ENCODE measurements at places on chromosomes 11 and 22. TPM values are rescaled to one million over a fixed set of nuclear protein-coding genes. Genes with fewer than 3 reads are reported as not detected.
A peak's percentile ranks its signal among the peaks of the same experiment; 100 is the strongest.

Gene RAC2
- total RNA-seq: 2.1 TPM

Gene MYBPC3
- not detected for total RNA-seq

- H3K4me1 ChIP-seq: peaks cover 7% of the 10 kb centered on the region
- DNase-seq: no peak
- peak overlapping the region; percentile 18 for H3K27ac ChIP-seq
- H3K36me3 ChIP-seq: no peaks in the 10 kb centered on the region
- no peaks in the 10 kb centered on the region for H3K27me3 ChIP-seq
These were observed 91.6 kb downstream of the STIM1 start for GRCh38 chr11:3947061-3947460.

DNA sequence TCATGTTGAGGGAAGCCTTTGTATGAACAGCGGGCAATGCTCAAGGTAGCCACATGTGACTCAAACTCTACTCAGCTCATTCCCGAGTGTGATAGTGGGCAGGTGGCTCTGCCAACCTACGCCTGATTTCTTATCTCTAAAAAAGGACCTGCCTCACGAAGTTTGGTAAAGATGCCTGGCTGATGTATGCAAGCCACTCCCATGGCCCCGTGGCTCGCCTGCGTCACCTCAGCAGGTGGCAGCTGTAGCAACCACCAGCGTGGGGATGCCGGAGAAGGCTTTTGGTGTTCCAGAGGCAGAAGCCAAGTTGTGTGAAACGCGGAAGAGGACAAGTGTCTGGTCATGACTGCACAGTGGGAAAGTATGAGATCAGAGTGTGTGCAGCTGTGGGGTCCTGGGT is 5.4 kb downstream of the FADS2 start:
- no peak overlapping the region for H3K4me3 ChIP-seq
- peak overlapping the region; percentile 88 for H3K27ac ChIP-seq
- no peak for DNase-seq
- H3K36me3 ChIP-seq: peaks cover 39% of the 10 kb centered on the region
- no peaks in the 10 kb centered on the region for H3K27me3 ChIP-seq
- H3K4me1 ChIP-seq: peaks cover 68% of the 10 kb centered on the region

GRCh38 chr11:26522912-26523610 is 49.0 kb downstream of the MUC15 start:
- H3K27ac ChIP-seq: no peak overlapping the region
- no peaks in the 10 kb centered on the region for H3K4me1 ChIP-seq
- no peak for DNase-seq
- H3K36me3 ChIP-seq: no peaks in the 10 kb centered on the region
- H3K27me3 ChIP-seq: no peaks in the 10 kb centered on the region

DNA sequence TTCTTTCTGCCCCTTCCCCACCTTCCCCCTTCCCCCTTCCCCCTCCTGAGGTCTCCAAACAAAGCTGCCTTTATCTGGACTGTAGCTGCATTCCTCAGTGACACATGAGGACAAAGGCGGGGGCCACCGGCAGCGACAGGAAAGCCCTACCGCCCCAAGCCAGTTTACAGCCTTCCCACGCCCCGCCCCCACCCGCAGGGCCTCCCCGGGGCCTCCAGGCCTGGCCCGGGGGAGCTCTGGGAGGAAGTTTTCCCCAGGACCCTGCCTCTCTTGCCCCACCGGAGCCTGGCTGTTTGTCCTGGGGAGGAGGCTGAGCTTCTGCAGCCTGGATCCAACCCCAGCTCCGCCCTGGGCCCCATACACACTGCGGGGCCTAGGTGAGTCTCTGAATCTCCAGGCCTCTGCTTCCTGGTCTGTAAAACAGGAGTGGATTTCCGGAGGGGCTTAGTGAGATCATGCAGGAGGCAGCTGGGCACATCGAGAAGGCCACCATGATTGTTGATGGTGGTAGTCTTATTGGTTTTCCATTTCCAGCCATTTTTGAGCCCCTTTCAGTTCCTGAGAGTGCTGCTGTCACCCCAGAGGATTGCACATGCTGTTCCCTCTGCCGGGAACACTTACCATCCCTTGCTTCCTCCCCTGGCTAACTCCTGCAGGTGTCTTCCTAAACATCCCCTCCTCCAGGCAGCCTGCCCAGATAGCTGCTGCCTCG is 130.7 kb downstream of the MN1 start:
- DNase-seq: no peak
- H3K27ac ChIP-seq: no peak overlapping the region
- H3K4me1 ChIP-seq: peaks cover 39% of the 10 kb centered on the region
- H3K36me3 ChIP-seq: no peaks in the 10 kb centered on the region

DNA sequence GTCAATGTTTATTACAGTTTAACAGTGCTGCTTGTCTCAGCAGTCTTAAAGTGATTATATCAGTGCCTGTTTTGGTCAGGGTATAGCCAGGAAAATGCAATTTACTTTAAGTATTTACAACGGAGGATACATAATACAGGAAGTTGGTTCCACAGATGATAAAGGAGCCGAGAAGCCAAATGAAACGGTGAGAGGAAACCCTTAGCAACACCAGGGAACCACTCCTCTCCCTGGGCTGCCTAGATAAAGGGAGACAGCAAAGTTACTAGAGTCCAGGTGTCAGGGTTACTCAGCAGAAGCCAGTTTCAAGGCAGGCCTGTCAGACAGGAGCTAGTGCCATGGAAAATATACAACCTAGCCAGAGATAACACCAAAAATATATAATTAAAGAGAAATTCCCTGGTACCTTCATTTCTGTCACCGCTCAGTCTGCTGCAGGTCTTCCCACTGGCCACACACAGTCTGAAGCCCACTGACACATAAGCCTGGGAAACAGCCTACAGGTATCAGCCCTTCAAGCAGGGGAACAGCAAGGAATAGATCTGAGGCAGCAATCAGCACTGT is 55.5 kb downstream of the FAM76B start:
- H3K27me3 ChIP-seq: no peaks in the 10 kb centered on the region
- H3K27ac ChIP-seq: no peak overlapping the region
- H3K4me3 ChIP-seq: no peak overlapping the region
- no peaks in the 10 kb centered on the region for H3K36me3 ChIP-seq
- no peak for DNase-seq

DNA sequence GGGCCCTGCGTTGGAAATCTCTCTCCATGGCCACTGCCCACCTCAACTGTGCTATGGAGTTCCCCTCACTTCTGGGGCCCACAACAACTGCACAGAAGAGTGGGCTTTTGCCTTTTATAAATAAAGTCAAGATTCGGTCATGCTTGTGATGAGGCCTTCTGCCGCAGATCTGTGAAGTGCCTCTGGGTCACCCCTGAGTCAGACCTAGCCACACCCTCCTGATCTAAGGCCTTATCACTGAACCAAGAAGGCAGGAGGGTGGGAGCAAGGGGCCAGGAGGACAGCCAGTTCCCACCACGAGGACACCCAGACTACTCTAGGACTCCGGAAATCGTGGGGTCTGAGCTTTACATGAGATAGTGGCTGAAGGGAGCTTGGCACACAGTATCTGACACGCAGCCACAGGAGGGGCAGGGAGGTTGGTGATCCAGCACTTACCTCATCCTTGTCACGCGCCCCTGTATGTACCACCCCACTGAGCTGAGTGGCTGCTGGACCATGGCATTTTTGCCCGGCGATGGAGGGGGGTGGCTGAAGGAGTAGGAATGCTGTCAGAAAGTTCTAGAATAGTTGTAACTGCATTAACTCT is 115.7 kb downstream of the ABTB2 start:
- no peak overlapping the region for H3K27ac ChIP-seq
- H3K27me3 ChIP-seq: no peaks in the 10 kb centered on the region
- no peaks in the 10 kb centered on the region for H3K36me3 ChIP-seq
- no peak for DNase-seq

- peaks cover 85% of the 10 kb centered on the region for H3K4me1 ChIP-seq
- peak overlapping the region; percentile 87 for H3K27ac ChIP-seq
- H3K36me3 ChIP-seq: peaks cover 32% of the 10 kb centered on the region
These were observed 959 bp downstream of the CCND1 start for GRCh38 chr11:69641681-69642548.

DNA sequence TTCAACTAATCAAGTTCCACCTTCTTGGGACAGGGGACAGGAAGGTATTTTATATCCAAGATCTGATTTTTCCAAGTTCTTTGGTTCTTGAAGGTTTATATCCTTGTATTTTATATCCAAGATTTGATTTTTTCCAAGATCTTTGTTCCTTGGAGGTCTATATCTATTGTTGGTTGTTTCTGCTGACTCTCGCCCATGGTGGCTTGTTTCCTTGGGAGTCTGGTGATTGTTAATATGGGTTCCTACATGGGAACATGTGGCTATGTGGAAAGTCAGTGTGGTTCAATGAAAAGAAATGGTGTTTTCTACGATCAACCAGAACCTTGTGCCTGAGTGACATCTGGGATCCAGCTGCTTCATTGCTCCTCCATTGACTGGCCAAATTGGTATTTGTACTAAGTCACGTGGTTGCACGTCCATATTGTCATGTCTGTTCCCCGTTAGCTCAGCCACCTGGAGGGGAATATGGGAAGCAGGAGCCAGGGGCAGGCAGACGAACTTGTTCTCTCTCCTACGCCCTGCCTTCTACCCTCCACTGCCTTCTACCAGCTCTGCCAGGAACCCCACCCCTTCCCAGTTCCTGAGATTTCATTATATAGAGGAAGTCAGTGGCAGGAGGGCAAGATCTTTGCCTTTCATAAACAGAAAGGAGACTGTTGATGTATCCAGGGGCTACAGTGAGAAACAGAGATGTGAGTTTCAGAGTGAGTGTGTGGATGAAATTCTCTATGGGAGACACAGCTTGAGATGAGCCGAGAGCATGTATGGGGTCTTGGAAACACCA is 11.1 kb upstream of the CSF2RB start:
- no peak overlapping the region for H3K27ac ChIP-seq
- H3K36me3 ChIP-seq: no peaks in the 10 kb centered on the region
- no peak overlapping the region for H3K4me3 ChIP-seq

DNA sequence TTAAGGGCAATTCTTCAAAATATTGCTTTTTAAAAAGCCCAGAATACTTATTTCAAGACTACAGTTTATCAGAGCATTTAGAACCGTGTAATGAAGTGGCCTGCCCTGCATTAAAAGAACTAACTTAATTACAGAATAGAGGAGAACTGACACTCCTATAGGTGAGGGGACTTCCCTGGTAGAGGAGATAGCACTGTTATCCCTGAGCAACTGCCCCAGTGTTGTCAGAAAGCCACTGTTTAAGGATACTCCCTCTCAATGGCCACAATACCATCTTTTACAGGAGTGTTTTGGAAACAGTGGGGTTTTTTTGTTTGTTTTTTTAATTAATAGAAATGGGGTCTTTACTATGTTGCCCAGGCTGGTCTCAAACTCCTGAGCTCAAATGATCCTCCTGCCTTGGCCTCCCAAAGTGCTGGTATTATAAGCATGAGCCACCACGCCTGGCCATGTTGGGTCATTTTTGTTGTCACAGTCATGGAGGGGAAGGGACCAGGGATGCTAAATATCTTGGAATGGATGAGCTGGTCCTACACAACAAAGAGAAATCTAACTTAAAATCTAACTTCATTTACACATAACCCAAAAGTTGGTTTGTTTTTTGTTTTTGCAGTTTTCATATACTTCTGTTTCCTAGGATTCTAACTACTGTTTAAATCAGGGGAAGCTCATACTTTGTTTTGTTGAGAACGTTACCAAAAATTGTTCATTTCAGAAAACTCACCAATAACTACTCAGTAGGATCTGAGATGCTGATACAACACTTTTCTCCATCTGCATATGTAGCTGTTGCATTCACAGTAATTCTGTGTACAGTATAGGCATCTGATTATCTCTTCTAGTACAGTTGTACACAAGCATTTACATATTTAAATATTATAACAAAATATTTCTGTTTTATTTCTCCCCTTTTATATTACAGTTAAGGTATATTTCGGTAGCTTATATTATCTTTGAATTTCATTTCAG is 8.1 kb downstream of the RPL27A start:
- no peak overlapping the region for H3K27ac ChIP-seq
- no peaks in the 10 kb centered on the region for H3K4me1 ChIP-seq
- H3K4me3 ChIP-seq: no peak overlapping the region
- H3K27me3 ChIP-seq: no peaks in the 10 kb centered on the region
- peaks cover 52% of the 10 kb centered on the region for H3K36me3 ChIP-seq
- DNase-seq: no peak

DNA sequence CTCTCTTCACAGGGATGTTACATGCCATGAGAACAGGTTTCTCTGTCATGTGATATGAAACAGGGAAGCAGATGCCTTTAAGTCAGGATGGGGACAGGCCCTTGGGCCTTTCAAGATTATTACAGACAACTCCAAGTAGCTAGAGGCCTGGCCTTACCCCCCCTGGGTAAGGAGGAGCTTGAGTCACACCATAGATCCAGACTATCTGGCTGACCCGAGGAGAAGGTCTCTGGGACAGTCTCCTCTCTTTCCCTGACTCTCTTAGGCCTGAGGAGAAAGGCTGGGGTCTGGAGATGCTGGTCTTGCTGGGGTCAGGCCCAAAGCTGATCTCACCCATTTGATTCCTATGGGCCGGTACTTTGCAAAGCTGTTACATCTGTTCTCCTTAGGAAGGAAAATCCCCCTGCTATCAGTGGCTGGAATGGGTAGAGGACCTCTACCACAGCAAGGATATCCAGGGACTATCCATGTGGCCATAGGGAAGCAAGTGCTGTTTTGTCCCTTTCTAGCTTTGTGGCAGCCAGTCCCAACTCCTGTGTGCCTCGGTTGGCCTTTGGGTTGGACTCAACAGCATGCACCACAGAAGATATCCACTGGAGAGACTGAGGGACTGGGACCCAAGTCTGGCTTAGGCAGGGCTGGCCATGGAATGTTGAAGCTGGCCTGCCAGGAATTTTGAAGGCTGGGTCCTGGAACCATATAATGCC is 25.2 kb downstream of the RELT start:
- peaks cover 6% of the 10 kb centered on the region for H3K4me1 ChIP-seq
- H3K4me3 ChIP-seq: no peak overlapping the region
- peaks cover 46% of the 10 kb centered on the region for H3K36me3 ChIP-seq
- no peaks in the 10 kb centered on the region for H3K27me3 ChIP-seq

DNA sequence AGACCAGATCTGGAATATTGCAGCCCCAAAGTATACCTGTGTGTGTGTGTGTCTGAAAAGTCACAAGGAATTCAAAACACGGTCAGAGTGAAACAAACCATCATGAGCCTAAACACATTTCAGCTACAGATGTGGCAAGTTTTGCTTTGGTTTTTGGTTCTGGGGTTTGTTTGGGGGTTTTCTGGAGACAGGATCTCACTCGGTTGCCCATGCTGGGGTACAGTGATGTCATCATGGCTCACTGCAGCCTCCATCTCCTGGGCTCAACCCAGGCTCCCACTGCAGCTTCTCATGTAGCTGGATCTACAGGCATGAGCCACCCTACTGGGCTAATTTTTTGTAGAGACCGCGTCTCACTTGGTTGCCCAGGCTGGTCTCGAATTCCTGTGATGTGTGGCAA is 41.4 kb upstream of the PHF21A start:
- no peak overlapping the region for H3K27ac ChIP-seq
- no peaks in the 10 kb centered on the region for H3K4me1 ChIP-seq
- no peaks in the 10 kb centered on the region for H3K27me3 ChIP-seq
- no peak for DNase-seq
- no peak overlapping the region for H3K4me3 ChIP-seq
- no peaks in the 10 kb centered on the region for H3K36me3 ChIP-seq

- DNase-seq: no peak
- H3K4me1 ChIP-seq: peaks cover 34% of the 10 kb centered on the region
- H3K27me3 ChIP-seq: no peaks in the 10 kb centered on the region
- H3K36me3 ChIP-seq: no peaks in the 10 kb centered on the region
These were observed 39.9 kb upstream of the NAV2 start for GRCh38 chr11:19672586-19673206.

GRCh38 chr11:63672156-63672463 is 934 bp upstream of the ATL3 start:
- H3K4me3 ChIP-seq: no peak overlapping the region
- H3K27ac ChIP-seq: peak overlapping the region; percentile 49
- H3K4me1 ChIP-seq: peaks cover 17% of the 10 kb centered on the region
- no peaks in the 10 kb centered on the region for H3K27me3 ChIP-seq
- DNase-seq: no peak

GRCh38 chr22:50737728-50738648 is at the start of gene ACR:
Gene ACR, plus strand, starts transcription at chr22:50738204. Its CDS starts 32 bp downstream, at chr22:50738236.
- no peak within 1 kb of the TSS for H3K27ac ChIP-seq
- no peaks in the 10 kb centered on the region for H3K36me3 ChIP-seq
- no peaks in the 10 kb centered on the region for H3K27me3 ChIP-seq
- DNase-seq: no peak
- peaks cover 17% of the 10 kb centered on the region for H3K4me1 ChIP-seq
- H3K4me3 ChIP-seq: no peak within 1 kb of the TSS

All from spinal cord (tissue), 10 donors.